ENCODE measurements at places on chromosomes 2 and 18.

DNA sequence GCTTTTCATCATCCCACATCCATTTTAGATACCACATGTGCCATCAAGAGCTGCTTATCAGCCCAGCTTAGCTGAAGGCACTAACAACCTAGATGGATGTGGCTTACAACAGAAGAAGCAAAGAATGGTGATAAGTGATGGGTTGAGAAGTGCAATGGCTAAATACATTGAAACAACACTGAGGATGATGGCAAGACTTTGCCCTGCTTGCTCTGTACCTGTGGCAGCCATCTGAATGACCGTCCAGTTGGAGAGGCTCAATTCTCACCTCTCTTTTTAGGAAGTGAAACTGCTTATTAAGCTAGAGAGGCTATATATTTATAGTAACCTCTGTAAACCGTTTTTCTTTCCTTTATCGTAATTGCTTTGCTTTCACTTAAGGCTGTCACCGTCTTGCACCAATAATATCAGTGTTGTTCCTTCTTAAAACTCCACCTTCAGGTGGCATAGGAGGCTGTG, 5.7 kb downstream of the GPATCH11 start:
- no peak for DNase-seq

DNA sequence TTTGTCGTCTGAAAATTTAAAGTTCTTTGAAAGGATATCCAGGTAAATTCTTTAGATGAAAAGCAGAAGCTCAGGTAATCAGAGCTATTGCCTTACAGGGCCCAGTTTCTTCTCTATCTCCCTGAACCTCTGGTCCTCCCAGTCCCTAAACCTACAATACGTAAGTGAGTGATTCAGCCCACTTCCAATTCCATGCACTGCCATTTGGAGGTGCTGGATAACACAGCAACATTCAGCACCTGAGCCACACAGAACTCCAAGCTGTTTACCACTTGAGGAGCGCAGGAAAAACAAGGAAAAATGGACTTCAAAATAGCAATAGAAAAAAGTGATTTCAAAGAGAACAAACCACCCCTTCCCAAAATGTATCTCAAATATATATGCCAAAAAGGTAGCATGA, 105.0 kb upstream of the DNAJC10 start:
- DNase-seq = no peak

DNA sequence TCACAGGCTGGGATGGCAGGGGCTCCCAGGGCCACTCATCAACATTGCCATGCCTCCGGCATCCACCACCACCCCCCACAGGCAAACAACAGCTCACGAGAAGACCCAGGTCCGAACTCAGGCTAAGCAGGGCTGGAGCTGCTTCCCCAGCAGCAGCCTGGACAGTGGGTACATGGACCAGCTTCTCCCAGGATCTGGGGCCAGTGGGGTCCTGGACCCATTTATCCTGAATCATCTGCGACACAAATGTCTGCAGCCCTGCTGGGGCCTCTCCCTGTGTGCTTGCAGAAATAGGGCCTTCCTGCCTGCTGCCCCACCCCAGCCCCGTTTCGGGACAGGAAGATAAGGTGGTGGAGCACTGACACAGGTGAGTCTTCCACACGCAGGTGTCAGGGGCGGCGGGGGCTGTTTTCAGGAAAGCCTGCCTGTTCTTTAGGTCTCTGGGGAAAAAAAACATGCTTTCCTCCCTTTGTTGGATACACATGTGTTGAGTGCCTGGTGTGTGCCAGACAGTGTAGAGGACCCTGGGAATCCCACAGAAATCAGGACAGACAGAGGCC, 4.5 kb downstream of the PRLH start:
- no peak for DNase-seq

DNA sequence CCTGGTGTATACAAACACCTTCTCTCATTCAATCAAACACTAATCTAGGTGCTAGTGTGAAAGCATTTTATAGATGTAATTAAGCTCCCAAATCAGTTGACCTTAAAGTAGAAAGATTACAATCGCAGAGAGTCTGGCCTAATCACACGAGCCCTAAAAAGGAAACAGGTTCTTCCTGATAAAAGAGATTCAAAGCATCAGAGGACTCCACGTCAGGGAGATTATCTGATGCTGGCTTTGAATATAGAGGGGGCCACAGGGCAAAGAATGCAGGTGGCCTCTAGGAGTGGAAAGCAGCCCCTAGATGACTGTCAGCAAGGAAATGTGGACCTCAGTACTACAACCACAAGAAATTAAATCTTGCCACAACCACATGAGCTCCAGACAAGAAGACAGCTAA, 28.2 kb upstream of the ZC3H15 start:
- DNase-seq = no peak

GRCh38 chr2:45329045-45329677, 281.9 kb downstream of the SRBD1 start:
- DNase-seq = no peak

- no peak for DNase-seq
Observed at GRCh38 chr18:46632401-46633071, 24.5 kb downstream of the LOXHD1 start.

DNA sequence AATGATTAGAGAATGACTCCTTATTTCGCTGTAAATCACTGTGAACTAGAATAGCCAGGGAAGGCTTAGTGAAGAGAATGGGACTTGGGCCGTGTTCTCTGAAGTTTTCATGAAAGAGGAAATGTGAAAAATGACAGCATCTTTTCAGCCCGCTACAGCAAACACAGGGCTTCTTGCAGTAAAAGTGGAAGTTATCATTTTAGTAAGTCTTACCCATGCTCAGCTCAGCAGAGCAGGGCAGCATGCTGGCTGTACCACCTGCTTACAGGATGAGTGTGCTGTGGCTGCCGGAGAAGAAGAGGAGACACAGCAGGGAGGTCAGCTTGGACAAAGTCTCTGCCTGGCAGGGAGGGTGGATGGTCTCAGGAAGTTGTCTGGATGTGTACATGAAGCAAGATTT, 300.7 kb upstream of the DLGAP1 start:
- no peak for DNase-seq

- DNase-seq = no peak
Observed at GRCh38 chr2:37676274-37676673, 4.8 kb upstream of the CDC42EP3 start.

Measured in globus pallidus (tissue), 1 donor.